NK-92 treated with Interleukin-12 subunit alpha and Interleukin-12 subunit beta, amount 100 ng/mL, for 24 hours (cell line): ENCODE measurements at places on chromosomes 6 and 20.

DNA sequence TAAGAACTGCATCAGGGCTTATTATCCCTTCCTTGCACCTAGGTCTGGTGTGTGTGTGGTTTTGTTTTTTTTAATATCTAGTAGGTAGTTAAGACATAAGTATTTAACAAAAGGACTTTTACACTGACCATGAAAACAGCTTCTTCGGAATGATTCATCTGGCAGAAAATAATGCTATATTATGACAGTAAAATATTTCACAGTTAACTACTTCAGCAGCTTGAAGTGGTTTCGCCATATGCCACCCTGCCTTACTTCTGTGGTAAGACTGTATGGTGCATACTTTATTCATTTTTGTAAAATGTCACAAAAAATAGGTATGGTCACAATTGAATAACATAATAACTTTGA is 858 bp upstream of the PTPRK start:
- DNase-seq, result no peak

DNA sequence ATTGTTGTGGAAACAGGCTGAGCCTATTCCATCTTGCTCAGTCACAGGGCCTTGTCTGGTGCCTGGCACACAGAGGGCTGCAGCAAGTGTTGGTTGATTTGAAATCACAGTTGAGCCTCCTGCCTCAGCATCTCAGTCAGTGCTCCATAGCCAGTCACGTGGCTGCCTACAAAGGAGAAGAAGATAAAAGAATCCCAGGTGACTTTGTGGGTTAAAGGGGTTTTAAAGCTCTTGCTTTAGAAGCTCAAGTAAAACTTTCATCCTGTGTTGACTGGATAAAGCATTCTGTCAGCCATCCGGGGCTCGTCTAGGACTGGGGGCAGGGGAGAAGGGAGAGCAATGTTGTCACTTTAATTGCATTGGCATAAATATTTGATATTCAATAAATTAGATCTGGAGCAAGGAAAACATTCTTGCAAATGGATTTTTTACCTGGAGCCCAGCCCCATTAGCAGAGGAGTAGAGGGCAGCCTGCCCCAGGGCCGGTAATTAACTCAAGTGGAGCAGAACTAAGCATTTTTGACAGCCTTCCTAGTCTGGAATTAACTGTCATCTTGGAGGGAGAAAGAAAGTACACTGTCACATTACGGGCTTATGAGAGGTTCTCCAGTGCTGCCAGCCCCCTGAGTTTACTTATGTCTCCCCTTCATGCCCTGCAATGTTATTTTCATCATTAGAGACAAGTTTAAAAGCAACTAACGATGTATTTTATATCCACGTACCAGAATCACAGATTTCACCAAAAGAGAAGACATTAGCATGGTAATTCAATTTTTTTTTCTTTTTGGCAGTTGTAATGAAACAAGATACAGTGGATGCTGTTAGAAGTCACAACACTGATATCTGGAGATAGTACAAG is 71.7 kb upstream of the GTSF1L start:
- DNase-seq, result no peak

DNA sequence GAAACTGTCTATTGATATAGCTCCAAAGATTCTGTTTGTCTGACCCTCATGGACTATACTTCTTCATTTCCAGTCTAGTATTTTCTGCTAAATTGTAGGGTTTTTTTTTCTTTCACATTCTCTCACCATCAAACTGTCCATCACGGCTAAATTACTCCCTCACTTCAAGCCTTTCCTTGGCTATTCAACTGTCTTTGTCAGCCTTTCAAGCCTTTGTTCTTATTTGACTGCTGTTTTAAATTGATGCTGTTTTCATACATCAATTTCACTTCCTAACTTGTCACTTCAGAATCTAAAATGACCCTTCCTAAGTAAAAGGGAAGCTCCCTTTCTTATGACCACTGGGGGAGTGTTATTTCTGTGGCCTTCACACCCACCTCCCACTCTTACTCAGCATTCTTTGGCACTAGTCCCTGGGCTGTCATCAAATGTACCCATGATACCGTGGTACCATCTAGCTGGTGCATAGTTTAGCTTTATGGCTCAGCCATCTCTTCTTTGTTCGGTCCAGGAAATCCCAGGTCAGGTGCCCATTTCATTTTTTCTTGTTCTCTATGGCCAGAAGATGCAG is 8.6 kb downstream of the GJA1 start:
- DNase-seq, result no peak

- DNase-seq, result no peak
Measured at GRCh38 chr6:159654483-159655098, 38.5 kb downstream of the SOD2 start.

DNA sequence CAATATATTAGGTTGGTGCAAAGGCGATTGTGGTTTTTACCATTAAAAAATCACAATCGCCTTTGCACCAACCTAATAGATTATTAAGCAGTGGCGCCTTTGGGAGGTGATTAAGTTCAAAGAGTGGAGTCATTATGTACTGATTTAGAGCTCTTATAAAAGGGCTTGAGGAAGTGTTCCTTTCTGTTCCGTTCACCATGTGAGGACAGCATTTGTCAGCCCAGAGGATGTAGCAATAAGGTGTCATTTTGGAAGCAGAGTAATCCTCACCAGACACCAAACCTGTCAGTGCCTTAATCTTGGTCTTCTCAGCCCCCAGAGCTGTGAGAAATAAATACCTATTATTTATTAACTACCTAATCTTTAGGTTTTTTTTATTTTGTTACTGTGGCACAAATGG is 542.1 kb upstream of the MAN1A1 start:
- no peak for DNase-seq
